ENCODE measurements at places on chromosomes 2 and 18.

- DNase-seq, result peak; percentile 32
Observed at GRCh38 chr2:180359522-180360282, 352.6 kb upstream of the CWC22 start.

- no peak for DNase-seq
Observed at GRCh38 chr2:151716721-151717120, 17.6 kb downstream of the NEB start.

GRCh38 chr2:151729415-151729811, 4.9 kb downstream of the NEB start:
- DNase-seq, result no peak

GRCh38 chr2:217055624-217056023, 195.8 kb upstream of the TNP1 start:
- no peak for DNase-seq

- DNase-seq, result no peak
Observed at GRCh38 chr2:43924463-43924862, 71.3 kb downstream of the LRPPRC start.

- DNase-seq, result peak; percentile 3
Observed at GRCh38 chr2:230124757-230125431, 56.2 kb upstream of the SLC16A14 start.

GRCh38 chr2:42722320-42723190, 41.4 kb downstream of the OXER1 start:
- peak; percentile 10 for DNase-seq

- no peak for DNase-seq
Observed at GRCh38 chr2:158300394-158300793, 156.2 kb downstream of the CCDC148 start.

DNA sequence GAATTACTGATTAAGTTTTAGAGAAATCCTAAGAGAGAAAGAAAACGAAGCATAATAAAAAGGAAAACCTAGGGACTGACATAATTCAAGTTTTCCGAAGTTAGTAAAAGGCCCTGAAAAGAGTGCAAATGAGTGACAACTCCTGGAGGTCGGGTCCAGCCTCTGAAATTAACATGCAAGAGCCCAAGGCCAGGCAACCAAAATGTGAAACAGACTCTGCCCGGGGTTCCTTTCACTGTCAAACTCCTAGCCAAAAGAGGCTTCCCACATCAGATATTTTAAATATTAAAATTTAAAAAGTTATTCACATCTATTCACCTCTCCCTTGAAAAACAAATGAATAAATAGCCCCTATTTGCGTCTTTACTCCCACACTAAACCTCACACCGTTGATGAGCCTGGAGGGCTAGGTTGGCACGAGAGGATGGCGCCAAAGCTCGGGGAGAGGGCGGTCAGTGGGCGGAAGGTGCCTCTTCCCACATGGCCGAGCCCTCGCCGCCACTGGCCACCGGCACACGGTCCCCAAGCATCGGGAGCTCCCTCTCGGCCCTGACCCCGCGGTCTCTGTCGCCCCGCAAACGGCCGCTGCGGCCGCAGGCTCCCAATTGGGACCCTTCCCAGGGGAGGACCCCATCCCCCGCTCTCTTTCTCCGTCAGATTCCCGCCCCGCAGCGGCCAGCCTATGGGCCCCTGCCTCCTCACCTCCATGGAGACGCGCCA, 630 bp downstream of the PPM1G start:
- DNase-seq, result no peak

GRCh38 chr2:74037379-74037860, 52.7 kb downstream of the TET3 start:
- peak; percentile 18 for DNase-seq

DNA sequence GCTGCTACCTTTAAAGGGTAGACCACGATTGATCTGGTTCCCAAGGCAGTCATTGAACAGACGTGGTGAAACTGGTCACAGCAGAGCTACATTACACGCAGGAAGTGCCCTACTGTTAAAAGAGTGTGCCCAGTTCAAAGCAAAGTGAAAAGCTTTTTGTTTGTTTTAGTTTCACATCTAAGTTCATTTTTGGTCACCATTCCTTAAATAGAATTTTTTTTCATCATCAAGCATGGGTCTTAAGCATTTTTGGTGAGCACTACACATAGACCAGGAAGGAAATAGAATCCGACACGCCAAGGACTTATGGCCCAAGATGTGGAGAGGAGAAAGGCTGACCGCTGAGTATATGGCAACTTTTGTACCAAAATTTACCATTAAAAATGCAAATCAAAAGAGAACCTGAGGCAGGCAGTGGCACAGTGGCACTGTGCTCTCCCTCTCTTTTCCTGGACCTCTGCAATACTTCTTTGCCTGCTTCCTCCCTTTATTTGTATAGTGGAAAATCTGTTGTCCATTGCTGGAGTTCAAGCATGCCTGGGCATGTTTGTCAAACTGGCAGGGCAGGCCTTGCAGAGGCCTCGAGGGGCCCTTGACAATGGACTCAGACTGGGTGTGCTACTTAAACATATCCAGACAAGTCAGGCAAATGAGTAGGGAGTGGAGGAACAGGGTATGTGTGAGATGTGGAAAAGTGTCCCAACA, 42.6 kb upstream of the HNRNPA3 start:
- no peak for DNase-seq

- DNase-seq, result no peak
Observed at GRCh38 chr2:143950704-143951103, 569.2 kb downstream of the ZEB2 start.

DNA sequence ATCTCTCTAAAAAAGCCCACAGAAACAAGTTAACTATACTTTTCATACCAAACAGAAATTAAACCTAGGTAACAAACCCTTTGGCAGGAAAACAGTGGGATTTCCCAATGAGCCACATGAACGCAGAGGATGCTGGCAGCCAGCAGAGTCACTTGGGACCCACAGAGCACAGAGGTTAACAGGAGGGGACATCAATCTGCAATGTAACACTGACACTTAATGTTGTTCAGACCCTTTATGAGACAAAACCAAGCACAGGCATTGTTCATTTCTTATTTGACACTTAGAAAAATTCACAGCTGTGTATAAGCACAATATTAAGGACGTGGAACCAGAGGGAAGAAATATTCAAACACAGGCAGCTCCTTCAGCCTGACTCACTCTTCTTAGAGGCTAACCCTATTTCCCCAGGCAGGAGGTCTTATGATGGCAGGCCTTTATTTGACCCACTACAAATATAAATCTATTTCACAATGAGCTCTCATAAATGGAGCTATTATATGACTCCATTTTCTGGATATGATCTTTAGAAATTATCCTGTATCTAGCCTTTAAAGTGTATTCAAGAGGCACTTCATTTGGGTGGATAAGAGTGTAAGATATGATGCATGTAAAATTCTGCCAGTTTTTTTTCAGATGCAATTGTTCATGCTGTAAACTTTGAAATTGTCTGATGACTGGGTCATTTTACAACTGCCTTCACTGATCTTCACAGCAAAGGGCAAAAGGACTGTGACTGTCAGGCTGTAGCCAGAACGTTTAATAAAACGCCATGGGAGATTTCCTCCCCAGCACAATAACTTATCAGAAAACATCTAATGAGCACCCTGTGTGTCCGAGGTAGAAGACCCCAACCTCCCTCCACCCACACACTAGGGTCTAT, 132.8 kb upstream of the SATB2 start:
- no peak for DNase-seq

- DNase-seq, result no peak
Observed at GRCh38 chr2:130842770-130843169, 6.1 kb downstream of the ARHGEF4 start.

- DNase-seq, result no peak
Observed at GRCh38 chr2:223541546-223541945, 60.6 kb downstream of the SCG2 start.

DNA sequence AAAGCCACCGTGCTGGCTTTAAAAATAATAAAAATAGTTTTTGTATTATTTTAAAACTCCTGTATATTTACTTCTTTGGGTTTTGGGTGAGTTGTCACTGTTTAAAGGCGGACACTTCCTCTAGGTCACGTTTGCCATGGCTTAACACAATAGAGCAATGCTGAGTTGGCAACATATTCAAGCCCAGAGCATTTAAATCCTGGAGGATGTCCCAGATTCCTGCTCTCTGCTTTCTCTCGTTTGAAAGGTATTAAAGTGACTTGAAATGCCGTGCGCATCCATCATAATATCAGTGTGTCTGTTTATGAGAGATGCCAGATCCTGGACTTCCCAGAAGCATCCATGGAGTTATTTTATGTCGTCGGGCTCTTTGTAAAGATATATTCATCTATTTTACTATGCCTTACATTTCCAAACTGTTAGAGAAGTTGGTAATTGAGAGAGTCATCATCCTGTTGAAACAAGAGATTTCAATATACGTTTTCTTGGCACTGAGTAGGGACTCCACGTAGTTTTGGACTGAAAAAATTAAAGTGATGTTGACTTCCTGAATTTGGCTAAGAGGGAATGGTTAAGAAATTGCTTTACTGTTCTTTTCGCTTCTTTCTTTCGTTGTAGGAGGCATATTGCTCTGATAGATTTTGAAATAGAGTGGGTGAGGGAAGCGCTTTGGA, 150.6 kb downstream of the ZNF236 start:
- no peak for DNase-seq

- DNase-seq, result no peak
Observed at GRCh38 chr18:62625019-62625418, 90.3 kb upstream of the PHLPP1 start.

DNA sequence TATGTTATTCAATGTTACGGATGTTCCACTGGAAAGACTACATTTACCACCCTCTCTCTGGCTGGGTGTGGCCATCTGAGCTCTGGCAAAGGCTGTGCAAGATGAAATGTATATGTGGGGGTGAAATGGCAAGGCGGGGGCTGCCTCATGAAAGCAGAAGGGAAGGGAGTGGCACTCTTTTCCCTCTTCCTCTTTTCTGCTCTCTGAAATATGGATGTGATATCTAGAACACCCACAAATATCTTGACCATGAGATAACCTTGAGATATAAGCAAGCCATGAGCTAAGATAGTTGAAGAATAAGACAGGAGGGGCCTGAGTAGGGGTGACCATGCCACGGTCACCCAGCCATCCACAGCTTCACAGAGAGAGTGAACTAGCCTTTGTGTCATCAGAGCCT, 367.8 kb upstream of the ID2 start:
- DNase-seq, result no peak

- no peak for DNase-seq
Observed at GRCh38 chr2:204268458-204268857, 276.8 kb upstream of the PARD3B start.

DNA sequence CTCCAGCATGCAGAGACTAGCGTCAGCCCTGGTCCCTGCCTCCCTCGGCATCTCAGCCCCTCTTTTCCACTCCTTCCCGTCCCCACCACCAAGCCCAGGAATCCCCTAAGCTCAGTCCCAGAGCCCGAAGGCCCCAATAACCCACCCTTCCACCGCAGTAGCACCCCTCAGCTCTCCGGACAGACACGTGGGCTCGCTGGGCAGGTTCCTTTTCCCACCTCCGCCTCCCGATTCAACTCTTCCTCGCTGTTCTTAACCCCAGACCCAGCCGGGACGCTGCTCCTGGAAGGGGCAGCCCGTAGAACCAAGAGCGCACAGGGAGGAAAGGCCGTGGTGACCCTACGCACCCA, 1.4 kb downstream of the IHH start:
- DNase-seq, result no peak

- peak; percentile 86 for DNase-seq
Observed at GRCh38 chr2:191637182-191638078, 40.5 kb upstream of the NABP1 start.

GRCh38 chr2:73111073-73112025, 1.4 kb downstream of the RAB11FIP5 start:
- no peak for DNase-seq

DNA sequence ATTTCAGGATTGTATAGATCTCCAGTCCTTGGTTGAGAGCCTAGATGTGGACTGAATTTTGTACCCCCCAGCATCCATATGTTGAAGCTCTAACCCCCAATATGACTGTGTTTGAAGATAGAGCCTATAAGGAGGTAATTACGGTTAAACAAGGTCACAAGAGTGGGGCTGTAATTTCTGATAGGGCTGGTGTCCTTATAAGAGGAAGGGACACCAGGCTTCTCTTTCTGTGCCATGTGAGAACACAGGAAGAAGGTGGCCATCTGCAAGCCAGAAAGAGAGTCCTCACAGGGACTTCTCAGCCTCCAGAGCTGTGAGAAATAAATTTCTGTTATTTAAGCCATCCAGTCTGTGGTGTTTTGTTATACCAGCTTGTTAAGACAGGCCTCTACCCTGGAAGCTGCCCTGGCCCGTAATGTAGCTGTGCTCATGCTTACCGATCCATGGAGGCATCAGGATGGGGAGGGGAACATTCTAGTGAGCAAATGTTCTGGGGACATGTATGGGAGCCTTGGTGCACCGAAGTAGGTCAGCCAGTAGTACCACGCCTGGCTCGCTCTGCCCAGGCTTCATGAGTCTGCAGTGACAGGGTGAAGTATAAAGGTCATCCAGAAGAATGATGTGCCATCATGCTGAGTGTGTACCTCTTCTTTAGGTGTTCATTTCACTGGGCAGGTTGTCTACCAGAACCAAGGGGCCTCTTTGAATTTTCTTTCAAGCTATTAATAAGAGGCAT, 16.1 kb downstream of the RASGRP3 start:
- DNase-seq, result no peak

DNA sequence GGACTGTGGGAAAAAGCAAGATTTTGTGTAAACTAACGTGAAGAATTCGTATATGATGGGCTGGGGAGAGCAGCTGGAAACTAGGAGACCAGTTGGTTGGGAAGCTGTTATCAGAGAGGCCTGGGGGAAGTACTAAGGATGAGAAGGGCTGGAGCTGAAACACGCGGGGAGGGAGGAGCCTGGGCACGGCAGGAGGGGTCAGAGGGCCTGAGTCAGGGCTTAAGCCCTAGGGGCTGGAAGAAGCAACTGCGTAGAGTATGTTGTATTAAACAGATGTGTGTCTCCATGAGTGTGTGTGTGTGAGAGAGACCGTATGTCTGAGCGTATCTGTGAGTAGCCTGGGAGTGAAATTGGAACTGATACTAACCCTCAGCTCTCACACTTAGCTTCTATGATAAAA, 8.4 kb downstream of the POMC start:
- DNase-seq, result no peak

- DNase-seq, result no peak
Observed at GRCh38 chr2:86396291-86396785, 44.8 kb upstream of the KDM3A start.

DNA sequence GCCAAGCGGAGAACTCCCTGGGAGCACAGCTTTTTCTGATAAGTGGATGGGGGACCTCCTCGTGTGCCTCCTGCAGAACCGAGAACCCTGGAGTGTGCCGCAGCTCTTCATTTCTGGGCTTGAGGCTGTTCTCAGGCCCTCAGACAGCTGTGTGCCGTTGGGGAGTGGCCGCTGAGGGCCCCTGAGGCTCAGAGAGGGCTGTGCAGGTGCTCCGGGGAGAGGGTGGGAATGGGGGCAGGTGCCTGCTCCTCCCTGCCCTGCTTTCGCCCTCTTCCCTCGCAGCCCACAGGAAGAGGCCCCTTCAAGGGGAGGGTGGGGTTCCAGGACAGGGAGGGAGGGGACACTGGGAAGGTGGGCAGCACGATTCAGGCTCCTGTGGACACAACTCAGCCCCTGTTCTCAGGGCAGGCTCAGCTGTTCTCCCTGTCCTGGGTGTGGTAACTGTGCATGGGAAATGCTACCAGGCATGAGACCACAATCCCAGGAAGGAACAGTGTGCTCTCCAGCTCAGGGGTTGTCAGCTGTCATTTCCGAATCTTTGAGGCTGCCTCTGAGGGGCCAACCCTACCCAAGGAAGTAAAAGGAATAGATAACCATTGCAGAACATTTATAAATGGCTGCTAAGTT, 11.3 kb downstream of the LCT start:
- DNase-seq, result no peak

GRCh38 chr2:237190966-237191713, 105.5 kb downstream of the COPS8 start:
- no peak for DNase-seq

- DNase-seq, result no peak
Observed at GRCh38 chr2:63870679-63871078, 29.0 kb downstream of the UGP2 start.

GRCh38 chr2:215746226-215746886, 267.0 kb downstream of the MREG start:
- no peak for DNase-seq
